ENCODE measurements at places on chromosomes 11 and 22.

DNA sequence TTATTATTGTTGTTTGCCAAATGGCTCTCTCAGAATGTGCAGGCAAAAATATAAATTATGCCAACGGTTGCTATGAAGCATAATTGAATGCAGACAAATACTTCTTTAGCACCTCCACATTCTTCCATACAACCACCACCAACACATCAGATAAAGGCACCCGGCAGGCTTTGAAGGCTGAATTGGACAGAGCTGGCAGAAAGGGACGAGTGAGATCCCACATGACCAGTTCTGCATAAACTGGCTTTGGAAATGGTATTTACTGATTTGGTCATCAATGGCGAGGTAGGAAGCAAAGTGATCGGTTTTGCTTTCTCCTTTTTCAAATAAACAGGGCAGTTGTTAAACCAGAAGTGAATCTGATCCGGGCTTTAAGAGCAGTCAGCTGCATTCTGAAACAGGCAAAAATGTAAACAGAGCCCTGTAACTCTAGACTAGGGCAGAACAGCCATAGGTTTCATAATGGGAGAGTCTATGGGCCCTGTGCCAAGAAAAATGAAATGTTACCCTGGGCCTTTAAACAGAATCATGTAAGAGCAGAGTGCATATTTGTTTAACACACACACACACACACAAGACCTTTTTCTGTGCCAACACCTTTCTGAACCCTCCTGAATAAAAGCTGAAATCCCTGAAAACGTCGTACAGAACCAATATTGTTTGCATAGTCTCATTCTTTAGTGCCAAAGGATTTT is 97.7 kb downstream of the MPPED2 start:
- no peak for DNase-seq

DNA sequence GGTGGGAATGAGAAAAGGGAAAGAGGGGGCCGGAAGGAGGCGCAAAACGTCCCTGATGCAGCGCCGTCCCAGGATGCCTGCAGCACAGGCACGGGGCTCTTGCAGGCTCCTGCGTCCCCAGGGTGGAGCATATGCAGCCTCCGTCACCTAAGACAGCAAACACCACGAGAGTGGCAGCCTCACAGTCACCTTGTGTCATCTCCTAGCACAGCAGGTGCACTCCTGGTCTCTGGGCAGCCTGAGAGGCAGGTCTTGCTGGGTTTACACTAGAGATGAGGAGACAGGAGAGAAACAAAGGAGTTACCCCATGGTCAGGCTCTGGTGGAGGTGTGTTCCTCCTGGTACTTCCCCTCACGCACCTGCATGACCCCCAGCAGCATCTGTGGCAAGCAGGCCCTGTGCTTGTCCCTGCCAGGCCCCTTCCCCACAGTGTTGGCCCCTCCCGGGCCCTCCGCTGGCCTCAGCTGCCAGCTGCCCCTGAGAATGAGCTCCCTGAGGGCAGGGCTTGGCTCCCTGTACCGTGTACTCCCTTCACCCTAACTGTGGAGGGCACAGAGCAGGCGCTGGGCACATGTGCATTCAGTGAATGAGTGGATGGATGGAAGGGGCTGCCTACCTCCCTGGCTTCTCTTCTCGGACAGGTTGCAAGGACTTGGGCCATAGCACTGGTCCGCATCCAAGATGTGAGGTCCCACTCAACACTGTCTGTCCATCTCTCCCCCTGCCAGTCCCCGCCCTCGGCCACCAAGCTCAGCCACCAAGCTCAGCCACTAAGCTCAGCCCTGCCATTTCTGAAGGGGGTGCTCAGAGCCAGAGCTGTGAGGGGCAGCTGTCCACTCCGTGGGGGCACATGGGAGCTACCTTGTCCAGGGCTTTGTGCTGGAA is 988.6 kb downstream of the BRD1 start:
- no peak for DNase-seq

GRCh38 chr11:12724301-12725054 is 50.3 kb downstream of the TEAD1 start:
- no peak for DNase-seq

- no peak for DNase-seq
Measured at GRCh38 chr11:11620173-11620920, 1.5 kb downstream of the GALNT18 start.

DNA sequence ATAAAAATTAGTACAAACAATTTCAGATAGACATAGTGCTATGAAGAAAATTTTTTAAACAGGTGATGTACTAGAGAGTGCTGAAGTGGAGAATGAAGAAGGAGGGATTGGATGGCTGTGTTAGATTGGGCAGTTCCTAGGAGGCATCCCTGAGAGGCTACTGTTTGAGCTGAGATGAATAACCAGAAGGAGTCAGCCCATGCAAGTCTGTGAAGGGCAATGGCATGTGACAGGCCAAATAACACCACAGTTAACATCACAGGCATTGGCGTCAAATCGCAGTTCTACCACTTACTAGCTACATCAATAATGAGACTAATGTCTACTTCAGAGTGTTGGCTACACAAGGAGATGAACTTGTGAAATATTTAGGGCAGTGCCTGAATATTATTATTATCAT is 35.4 kb downstream of the HORMAD2 start:
- no peak for DNase-seq

DNA sequence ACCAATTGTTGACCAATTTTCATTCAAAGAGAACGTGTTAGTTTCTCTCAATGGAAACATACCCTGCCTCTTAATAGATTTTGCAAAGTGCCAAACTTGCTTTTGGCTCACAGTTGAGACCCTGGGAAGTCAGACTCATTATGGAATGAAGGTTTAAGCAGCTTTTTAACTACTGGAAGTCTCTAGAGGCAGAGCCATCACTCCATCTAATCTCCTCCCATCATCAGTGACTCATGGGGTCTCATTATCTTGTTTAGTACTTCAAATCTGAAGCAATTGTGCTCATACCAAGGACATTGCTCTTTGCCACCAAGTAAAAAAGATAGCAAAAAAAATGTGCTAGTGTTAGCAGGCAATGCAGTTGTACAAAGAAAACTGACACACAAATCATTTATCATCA is 537.1 kb upstream of the LRRC4C start:
- DNase-seq = no peak

DNA sequence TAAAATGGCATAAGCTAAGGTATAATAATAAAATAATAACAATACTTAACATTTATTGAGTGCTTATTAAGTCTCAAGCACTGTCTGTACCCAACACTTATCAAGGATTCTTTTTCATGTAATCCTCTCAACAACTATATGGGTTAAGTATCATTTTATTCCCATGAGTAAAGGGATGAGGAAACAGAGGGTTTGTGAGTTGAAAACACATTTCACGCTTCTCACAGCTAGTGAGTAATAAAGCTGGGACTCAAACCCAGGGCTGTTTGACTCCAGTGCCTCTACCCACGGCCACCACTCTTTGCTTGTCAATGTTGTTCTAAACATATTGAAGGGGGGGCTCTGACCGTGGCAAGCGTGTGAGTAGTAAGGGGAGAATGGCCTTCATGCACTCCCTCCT is 8.7 kb downstream of the CD3E start:
- DNase-seq = no peak

DNA sequence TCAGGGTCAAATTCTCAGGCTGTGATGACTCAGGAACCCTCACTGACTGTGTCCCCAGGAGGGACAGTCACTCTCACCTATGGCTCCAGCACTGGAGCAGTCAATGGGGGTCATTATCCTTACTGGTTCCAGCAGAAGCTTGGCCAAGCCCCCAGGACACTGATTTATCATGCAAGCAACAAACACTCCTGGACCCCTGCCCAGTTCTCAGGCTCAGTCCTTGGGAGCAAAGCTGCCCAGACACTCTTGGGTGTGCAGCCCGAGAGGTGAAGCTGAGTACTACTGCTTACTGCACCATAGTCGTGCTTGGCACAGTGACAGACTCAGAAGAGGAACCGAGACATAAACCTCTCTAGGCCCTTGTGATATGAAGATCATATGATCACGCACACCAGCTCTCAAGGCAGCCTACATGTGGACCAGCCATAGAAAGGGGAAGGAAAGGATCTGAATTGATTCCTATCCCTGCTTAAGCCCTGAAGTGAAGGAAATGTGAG is 58.2 kb downstream of the ZNF280B start:
- no peak for DNase-seq

- no peak for DNase-seq
Measured at GRCh38 chr11:11577932-11578911, 43.6 kb downstream of the GALNT18 start.

DNA sequence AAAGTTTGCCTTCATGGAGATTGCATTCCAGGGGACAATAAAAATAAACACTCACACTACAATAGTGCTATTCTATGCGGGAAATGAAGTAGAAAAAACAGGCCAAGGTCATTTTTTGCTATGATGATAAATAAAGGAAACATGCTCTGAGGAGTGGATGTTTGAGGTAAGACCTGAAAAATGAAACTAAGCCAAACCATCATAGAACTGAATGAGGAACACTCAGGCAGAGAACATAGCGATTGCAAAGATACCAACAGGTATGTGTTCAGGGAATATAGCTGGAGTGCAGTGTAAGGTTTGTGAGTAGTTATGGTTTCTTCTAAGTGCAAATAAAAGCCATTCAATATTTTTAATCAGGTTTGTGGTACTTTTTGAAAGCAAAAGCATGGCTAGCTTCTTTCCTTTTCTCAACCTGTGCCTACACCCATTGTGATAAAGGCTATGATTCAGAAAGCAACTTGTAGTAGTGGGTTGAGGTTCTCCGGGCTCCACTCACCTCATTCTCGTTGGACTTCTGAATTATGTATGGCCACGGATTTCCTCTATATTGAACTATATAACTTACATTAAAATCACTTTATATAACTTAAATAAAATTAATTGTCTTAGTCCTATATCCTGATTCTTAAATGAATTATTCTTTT is 278.2 kb upstream of the CHORDC1 start:
- DNase-seq = no peak

GRCh38 chr11:104661901-104662300 is 236.4 kb downstream of the CASP12 start:
- DNase-seq = no peak

DNA sequence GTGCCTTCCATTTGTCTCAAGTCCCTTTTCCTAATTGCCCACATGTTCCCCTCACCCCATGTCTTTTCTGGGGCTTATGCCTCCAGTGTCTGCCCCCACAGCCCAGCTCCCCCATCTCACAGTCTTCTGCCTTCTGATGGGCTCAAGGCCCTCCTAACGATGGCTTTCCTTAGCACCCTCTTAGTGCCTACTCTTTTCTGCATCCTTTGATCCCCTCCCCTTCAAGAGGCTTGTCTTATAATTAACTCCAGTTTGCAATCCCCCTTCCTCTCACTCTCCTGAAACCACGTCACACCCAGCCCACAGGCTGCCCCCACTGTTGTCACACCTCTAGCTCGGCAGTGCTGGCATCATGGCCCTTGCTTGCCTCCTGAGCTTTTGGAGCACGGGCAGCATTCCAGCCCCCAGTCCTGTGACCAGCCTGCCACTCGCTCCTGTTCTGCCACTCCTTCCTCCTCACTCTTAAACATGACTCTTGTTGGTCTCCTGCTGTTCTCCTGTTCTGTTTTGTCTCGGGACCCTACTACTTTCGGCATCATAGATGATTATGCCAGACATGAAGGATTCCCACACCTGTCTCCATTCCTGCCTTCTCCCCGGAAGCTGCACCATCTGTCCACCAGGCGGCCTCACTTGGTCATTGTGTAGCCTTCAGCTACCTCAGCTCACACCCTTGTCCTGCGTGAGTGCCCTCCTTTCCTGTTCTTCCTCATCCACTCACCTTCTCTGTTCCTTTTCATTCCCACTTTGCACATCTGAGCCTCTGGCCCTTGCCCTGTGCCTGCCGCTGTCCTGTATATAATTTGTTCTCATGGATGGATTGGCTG is 26.1 kb downstream of the UBE2L3 start:
- no peak for DNase-seq

DNA sequence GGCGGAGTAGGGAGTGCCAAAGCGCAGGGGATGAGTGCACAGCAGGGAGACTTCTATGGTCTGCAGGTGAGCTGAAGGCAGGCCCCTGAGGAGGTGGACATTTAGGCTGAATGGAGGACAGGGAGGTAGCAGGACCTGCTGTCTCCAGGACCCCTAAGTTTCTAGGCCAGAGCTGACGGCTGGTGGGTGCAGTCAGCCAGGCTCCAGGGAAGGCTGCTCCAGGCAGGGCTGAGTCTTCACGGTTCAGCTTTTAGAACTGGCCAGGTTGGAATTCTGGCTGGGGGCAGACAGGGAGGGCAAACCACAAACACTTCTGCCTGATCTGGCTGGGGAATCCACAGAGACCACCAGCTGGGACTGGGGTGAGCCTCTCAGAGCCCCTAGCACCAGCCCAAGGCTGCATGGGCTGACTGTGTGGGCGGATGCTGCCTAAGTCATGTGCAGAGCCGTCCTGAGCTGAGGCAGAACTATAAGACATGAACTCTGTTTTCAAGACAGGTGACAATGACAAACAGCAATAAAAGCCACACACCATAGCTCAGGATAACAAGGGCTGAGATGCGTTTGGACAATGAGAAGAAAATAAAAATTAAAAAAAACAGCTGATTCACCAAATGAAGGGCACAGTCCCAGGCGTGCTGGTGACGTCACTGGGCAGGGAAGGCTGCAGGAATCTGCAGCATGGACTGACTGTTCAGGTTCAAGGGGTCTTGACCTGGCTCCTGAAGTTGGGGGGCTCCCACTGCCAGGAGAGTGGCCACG is 10.4 kb upstream of the MALAT1 start:
- DNase-seq = no peak

GRCh38 chr11:63667995-63668795 is 3.0 kb downstream of the ATL3 start:
- DNase-seq = no peak

DNA sequence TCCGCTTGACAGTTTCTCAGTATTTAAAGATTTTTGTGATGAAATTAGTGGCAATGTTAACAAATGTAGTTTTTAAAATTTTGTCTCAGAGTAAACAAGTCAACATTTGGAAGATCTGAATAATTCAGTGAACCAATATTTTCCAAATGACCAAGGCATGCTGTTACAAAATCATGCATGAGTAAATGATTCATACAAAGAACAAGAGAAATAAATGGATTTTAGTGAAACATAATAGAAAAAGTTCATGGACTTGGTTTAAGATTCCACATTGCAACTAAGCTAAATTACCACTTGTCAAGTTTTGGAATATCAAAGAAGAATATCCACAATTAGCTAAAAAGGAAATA is 125.7 kb upstream of the SNX19 start:
- DNase-seq = no peak

GRCh38 chr22:50215297-50216054 is 14.7 kb downstream of the SELENOO start:
- no peak for DNase-seq

DNA sequence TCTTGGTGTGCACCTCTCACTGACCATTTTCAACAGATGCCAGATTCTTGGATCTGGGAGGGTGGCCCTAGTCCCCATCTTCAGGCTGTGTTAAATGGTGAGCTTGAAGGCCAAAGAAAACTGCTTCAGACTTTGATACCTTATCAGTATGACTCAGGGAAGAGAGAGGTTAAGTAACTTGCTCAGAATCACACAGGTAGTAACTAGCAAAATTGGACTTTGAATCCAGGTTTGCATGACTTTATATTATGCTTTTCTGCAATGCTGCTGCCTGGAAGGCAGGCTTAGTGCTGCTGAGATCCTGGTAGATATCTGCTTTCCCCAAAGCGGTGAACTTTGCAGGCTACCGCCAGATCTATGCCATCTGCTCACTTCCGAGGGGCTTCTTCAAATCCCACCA is 487.3 kb downstream of the INSC start:
- DNase-seq = no peak

- DNase-seq = no peak
Measured at GRCh38 chr11:12755510-12756453, 81.6 kb downstream of the TEAD1 start.

GRCh38 chr11:112728288-112728687 is 232.9 kb upstream of the NCAM1 start:
- DNase-seq = no peak
